Activated T-cell treated with anti-CD3 and anti-CD28 coated beads, Interleukin-2, amount 50 U/mL, for 24 hours (primary cell): ENCODE measurements at places on chromosomes 4 and X.

GRCh38 chrX:155966876-155967275 is 30.6 kb upstream of the IL9R start:
- DNase-seq = no peak

GRCh38 chrX:49171752-49172279 is at the start of gene PLP2:
Gene PLP2, plus strand, starts transcription at chrX:49171898. Its CDS starts 103 bp downstream, at chrX:49172001.
- DNase-seq = peak; percentile 81

- DNase-seq = no peak
These were observed 72.6 kb upstream of the SLC4A4 start for GRCh38 chr4:71266090-71266794.

DNA sequence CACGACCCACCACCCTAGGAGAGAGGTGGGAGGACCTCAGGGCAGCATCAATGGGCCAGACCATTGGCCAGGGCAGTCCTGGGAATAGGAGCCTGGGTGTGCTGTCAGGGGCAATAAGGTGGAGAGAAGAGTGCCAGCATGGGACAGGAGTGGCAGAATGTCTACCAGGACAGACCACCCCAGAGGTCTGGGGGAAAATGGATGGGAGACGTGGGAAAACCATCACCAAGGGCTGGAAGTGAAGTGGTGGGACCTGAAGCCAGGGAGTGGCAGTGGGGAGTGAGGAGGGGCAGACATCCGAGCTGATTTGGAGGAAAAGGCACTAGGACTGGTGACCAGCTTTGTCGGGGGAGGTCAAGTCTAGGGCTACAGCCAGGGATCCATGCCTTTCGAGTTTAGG is 993 bp downstream of the EVC2 start:
- no peak for DNase-seq

GRCh38 chrX:252244-252956 is 28.8 kb upstream of the PLCXD1 start:
- no peak for DNase-seq

DNA sequence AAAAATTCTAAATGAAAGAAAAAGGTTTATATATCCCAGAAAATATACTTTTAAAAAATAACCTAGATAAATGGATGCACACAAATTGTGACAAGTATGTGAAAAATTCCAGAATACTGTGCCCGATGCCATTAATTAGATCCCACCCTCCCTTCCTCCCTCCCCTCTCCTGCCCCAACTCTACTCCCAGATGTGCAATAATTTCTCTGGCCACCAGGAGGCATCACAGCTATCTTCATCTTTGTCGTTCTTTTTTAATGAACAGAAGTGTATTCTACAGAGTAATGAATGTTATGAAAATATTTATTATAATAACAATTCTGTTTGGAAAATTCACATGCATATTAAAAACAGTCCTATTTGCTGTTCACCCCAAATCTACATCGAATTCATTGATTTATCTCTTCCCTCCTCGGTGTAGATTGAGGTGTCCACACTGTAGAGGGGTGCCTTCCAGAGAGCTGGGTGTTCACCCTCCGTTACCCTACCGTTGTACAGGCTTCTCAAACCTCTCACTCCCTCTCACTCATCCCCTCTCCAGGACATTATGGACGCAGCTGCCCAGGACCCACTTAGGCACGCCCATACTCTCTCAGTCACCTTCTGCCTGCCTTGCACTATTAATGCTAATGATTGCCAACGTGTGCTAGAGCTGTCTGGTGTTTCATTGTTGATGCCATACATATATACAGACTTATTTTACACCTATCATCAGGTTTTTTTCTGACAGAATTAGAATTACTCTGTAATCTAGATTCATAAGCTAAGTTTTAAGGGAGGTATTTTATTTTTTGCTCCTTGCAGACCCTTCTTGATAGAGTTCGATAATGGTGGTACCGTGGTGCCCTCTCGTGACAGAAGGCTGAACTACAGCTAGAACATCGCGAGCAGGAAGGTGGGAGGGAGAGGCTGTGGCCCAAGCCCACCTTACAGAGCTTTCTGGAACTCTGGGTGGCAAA is 14.1 kb downstream of the RAB40AL start:
- peak; percentile 71 for DNase-seq

DNA sequence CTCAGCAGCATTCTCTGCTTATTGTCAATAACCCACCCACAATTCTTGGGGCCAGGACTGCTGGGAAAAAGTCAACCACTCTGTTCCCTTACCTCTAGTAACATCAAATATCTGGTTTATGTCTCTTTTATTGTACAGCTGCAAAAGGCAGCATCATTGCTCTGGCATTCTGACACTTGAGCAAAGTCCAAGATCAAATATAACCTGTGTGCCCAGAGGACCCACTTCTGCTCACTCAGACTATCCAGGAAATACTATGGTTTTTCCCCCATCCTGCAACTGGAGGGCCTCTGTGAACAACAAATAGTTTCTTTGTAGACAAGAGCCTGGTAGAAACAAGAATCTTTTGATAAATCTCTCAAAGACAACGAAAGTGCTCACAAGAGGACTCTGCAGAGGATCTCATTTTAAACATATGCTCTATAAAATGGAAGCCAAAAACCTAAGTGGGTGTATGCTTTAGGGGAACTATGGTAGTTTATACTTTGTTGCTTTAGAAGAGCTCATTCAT is 154.7 kb downstream of the RAB28 start:
- DNase-seq = no peak

DNA sequence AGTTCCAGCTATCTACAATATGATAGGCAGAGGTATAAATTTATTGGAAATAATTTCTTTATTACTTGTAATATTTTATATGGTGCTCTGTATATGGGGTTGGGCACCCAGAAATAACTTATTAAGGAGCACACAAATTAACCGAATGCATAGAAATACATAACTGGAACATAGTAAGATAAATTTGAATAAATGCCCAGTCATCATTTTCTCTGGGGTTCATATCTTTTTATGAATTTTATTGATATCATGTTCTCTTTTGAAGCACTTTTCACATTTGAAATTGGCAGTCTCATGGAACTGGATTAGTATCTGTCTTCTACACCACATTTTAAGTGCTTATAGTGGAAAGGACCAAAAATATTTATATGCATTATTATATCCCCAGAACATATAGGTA is 122.0 kb downstream of the PCDH7 start:
- no peak for DNase-seq

DNA sequence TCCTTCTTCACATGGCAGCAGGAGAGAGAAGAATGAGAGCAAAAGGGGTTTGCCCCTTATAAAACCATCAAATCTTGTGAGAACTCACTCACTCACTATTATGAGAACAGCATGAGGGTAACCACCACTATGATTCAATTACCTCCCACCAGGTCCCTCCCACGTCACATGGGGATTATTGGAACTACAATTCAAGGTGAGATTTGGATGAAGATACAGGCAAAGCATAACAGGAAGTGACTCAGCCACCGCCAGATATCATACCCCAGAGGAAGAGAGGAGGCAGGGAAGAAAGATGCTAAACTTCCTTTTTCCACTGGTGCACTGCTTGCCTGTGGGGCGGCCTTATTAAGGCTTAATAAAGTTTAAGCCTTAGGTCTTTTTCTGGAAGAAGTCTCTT is 766.1 kb downstream of the KCTD8 start:
- DNase-seq = no peak

DNA sequence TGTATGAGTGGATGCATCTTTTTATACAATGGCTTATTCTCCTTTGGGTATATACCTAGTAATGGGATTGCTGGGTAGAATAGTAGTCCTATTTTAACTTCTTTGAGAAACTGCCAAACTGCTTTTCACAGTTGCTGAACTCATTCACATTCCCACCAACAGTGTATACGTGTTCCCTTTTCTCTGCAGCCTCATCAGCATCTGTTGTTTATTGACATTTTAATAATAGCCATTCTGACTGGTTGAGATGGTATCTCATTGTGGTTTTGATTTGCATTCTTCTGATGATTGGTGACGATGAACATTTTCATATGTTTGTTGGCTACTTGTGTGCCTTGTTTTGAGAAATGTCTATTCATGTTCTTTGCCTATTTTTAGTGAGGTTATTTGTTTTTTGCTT is 687.0 kb upstream of the EPHA5 start:
- no peak for DNase-seq

- DNase-seq = no peak
These were observed 867.3 kb downstream of the RPA4 start for GRCh38 chrX:97751016-97751415.

DNA sequence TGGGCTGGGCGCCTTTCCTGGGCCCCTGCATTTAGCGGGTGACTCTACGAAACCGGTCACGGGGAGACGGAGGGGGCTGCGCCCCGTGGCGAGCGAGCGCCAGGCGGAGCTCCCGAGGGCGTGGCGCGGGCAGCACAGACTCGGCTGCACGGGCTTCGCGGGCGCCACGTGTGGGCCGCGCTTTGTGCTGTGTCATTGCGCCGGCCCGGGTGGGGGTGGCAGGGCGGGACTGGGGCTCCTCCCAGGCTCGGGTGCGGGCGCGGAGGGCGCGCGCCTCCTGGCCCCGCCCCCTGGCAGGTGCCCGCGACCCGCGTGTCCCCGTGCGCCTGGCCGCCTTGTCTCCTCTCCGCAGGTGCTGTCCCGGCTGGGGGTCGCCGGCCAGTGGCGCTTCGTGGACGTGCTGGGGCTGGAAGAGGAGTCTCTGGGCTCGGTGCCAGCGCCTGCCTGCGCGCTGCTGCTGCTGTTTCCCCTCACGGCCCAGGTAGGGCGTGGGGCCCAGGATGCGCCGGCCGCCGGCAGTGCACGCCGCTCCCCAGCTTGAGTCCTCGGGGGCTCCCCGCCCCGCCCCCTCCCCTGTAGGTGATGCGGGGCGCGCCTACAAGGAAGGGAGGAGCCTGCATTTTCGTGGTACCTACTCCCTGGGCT is 651 bp downstream of the UCHL1 start:
- peak; percentile 48 for DNase-seq

GRCh38 chr4:101345271-101345595 is 2.1 kb downstream of the PPP3CA start:
- DNase-seq = no peak

DNA sequence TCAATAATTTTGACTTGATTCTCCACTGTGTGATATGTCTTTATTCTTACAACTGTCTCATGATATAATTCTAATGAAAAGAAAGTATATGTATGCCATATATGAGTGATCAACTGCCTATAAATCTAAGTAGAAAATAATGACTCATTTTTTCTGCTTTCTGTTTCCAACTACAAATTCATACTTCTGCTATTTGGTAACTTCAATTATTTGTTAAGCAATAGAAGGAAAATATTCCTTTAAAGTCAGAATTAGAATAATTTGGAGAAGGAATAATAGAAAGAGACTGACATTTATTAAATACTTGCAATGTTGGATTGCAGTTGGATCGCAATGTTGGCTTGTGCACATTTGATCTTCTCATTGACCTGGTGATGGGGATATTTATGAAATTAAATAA is 204.2 kb upstream of the PACRGL start:
- no peak for DNase-seq

DNA sequence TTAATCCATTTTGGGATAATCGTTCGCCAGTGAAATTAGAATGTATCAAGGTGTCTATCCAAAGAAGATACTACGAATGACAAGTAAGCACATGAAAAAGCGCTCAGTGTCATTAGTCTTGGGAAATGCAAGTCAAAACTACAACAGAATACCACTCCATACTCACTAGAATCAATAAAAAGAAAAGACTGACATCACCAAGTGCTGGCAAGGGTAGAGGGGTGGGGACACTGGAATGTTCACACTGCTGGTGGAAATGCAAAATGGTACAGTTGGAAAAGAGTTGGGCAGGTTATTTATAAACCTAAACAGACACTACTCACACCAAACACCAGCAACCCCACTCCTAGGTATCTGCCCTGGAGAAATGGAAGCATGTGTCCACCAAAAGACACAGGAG is 11.2 kb downstream of the WDR1 start:
- DNase-seq = no peak

- DNase-seq = no peak
These were observed 20.5 kb upstream of the FAM193A start for GRCh38 chr4:2515830-2516550.

GRCh38 chr4:48949518-48950219 is 36.4 kb upstream of the CWH43 start:
- no peak for DNase-seq

- DNase-seq = no peak
These were observed 219.0 kb upstream of the CPEB2 start for GRCh38 chr4:14783011-14783877.

DNA sequence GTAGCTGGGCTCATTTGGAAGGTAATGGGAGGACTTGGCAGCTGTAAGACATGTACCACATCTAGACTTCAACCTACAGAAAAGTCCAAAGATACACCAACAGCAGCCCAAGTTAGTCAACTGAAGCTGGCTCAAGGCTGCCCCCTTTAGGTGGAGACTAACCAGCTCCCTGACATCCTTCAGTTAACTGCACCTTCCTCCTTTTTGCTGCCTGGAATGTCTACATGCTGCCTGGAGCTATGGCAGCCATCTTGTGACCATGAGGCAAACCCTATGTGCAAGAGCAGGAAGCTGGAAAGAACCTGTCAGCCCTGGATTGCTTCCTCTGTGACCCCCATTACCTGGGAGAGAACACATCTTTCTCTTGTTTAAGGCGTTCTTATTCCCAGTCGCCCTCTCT is 25.8 kb downstream of the ARSD start:
- no peak for DNase-seq

- DNase-seq = peak; percentile 47
These were observed at the start of gene IL13RA1 for GRCh38 chrX:118726887-118727685. Gene IL13RA1, plus strand, starts transcription at chrX:118727606. Its CDS starts 33 bp downstream, at chrX:118727639.

- no peak for DNase-seq
These were observed 46.7 kb downstream of the MAOB start for GRCh38 chrX:43835559-43835958.

DNA sequence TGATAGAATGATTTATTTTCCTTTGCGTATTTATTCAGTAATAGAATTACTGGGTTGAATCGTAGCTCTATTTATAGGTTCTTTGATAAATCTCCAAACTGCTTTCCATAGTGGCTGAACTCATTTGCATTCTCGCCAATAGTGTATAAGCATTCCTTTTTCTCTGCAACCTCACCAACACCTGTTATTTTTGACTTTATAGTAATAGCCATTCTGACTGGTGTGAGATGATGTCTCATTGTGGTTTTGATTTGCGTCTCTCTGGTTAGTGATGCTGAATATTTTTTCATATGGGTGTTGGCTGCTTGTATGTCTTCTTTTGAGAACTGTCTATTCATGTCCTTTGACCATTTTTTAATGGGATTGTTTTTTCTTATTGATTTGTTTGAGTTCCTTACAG is 160.7 kb downstream of the MID1IP1 start:
- DNase-seq = no peak

- no peak for DNase-seq
These were observed 69.8 kb upstream of the SLC7A11 start for GRCh38 chr4:138311771-138312535.

DNA sequence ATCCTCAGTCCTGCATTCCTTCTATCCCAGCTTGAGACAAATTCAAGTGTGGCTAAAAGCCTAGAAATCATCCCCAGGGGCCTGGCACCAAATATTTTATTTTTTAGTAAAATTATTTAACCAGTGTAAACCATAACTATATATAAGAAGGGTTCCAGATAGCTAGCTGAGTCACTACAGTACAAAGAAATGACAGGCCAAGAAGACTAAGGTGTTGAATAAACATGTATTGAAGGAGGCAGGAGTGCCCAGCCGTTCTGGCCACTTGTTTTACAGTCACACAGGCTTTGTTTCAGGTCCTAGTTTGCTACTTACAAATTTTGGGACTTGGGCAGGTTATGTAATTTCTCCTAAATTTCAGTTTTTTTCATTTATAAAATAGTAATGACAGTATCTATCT is 225.9 kb upstream of the PITX2 start:
- no peak for DNase-seq
